Kidney (tissue), 22 donors: ENCODE measurements at places on chromosomes 7 and 10. TPM values are rescaled to one million over a fixed set of nuclear protein-coding genes. Genes with fewer than 3 reads are reported as not detected.

DNA sequence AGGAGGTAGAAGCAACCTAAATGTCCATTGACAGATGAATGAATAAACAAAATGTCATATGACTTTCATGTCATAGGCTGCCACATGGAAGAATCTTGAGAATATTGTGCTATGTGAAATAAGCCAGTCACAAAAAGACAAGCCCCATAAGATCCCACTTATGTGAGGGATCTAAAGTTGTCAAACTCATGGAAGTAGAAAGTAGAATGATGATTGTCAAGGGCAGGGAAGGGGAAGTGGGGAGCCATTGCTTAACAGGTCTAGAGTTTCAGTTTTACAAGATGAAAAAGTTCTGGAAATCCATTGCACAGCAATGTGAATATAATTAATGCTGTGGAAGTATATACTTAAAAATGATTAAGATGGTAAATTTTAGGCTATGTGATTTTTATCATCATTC, 229.3 kb upstream of the KMT2E start:
- DNase-seq = no peak

GRCh38 chr10:71547876-71548846, 151.4 kb downstream of the CDH23 start:
- DNase-seq = peak; percentile 93

- DNase-seq = no peak
These were observed 91.4 kb downstream of the MTERF1 start for GRCh38 chr7:91789086-91789485.

The DLG5 gene
- total RNA-seq = 30.0 TPM

The PON1 gene
- not detected for total RNA-seq

The ZNF485 gene
- total RNA-seq = 4.9 TPM

- peak; percentile 18 for DNase-seq
These were observed 3.0 kb upstream of the MCM10 start for GRCh38 chr10:13158401-13158800.

GRCh38 chr7:22329816-22330524, 27.0 kb downstream of the RAPGEF5 start:
- peak; percentile 76 for DNase-seq

DNA sequence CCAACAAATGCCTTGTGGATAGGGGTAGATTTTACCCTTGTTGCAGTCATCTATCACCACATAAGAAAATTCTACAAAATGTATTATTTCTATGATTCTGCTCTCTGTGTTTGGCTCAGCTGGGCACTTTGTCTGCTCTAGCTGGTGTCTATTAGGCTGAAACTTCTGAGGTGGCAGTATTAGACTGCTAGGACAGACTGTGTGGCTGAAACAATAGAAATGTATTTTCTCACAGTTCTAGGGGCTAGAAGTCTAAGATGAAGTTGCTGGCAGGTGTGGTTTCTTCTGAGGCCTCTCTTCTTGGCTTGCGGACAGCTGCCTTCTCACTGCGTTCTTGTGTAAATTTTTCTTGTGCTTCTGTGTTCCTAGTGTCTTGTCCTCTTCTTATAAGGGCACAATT, 1139.6 kb upstream of the LRRTM3 start:
- no peak for DNase-seq

DNA sequence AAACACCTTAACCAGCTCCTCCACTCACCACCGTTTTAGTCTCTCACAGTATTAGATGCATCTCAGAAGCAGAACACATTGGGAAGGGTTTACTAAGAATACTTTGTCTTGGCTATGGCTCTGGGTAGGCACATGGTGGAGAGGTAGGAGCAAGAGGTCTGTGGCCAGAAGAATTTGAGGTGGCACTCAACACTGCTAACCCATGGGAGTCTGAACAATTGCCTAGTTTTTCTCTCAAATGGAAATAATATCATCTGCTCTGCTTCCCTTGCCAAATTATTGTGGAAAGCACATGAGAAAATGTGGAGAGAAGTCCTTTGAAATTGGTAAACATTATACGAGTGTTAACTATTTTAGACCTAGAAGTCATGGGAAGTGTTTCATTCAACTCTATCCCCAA, 214.3 kb downstream of the SKAP2 start:
- no peak for DNase-seq
